ENCODE measurements at places on chromosomes 4 and X.

DNA sequence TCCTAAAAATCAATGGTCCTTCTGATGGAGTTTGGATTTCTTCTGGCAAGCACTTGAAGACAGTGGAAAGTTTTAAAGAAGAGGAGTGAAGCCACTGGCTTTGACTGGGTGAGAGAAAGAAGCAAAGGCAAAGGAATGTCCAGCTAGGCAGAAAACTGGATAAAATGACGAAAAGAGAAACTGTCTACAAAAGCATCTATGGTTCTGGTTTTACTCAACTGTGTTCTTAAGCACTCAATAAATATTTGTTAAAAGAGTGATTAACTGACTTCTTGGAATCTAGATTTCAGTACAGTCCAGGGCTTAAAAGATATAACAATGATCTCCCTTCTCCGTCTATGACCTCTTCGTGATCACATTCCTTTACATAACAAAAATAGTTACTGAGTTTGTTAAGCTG, 52.4 kb downstream of the PACRGL start:
- no peak for DNase-seq

GRCh38 chr4:86948276-86948675, 13.5 kb downstream of the AFF1 start:
- DNase-seq, result no peak

DNA sequence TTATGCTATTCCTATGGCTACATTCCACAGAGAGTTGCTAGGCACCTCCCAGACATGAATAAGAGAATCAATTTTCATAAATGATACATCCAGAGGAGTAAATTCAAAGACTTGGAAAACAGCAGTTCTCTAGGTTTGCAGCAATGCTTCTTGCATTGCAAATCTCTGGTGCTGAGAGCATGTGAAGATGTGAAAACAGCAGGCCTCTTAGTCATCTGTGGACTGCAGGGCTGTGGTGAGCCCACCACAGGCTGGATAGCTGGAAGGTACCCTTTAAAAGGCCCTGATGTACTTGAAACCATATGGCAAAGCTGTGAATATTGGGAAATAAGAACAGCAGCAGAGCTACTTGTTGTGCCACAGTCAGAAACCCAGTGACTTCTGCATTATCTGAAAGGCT, 2135.9 kb downstream of the ARAP2 start:
- DNase-seq, result no peak

DNA sequence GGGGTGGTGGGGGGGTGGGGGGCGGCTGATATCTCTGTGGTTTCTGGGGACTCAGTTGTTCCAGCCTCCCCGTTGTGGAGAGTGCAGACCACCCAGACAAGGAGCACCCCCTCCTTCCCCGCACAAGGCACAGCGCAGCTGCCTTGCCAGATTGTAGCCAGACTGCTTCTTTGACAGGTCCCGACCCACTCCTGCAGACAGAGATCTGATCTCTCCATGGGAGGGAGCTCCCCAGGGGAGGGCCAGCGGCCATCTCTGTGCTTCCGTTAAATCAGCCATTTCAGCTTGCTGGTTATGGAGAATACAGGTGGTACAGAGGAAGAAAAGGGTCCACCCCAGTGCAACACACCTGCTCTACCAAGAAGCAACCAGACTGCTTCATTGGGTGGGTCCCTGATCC, 80.8 kb downstream of the FGF16 start:
- no peak for DNase-seq

GRCh38 chrX:68942840-68943239, 114.0 kb downstream of the EFNB1 start:
- no peak for DNase-seq

DNA sequence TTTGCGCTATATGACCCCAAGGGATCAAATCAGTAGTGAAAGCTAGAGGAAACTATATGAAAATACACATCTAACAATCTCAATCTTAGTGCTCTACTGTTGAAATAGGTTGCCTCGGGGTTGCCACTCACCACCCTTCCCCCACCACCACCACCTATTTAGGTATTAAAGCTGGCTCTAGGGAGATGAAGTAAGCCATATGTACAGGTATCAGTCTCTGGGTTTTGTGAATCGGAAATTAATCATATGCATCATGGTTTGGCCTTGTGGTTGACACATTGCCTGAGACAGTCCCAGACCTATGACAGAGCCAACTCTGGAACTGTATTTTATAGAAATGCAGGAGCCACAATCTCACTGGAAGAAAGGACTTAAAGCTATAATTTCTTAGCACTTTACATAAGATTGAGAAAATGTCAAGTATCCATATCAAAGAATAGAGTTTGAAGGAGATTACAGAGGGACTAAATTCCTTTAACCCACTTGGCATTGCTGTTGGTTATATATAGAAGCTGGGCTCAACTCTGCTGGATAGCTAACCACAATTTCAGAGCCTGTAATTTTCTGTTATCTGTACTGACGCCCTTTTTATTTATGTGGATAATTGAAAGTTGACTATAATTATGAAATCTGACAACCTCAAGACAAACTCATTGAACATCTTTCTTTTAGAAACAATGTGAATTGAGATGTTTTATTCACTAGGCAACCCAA, 26.7 kb upstream of the BMP2K start:
- no peak for DNase-seq

DNA sequence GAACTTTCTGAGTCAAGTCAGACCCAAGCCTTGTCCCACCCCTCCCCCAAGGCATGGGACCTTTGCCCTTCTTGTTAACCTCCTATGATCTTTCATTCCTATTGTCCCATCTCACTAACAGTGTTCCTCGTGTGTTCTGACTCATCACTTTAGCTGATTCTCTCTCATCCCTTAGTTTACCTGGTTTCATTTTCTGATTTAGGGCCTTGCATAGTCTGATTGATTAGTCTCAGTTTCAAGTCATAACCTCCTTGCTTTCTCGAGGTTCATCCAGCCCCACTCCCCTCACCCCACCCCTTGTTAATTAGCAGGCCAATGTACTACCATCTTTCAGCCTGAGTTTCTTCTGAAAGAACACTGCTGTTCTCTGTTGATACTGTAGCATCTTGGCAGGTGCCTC, 517.4 kb downstream of the RPA4 start:
- DNase-seq, result no peak

- DNase-seq, result no peak
Measured at GRCh38 chr4:5545271-5545670, 163.1 kb downstream of the EVC2 start.

DNA sequence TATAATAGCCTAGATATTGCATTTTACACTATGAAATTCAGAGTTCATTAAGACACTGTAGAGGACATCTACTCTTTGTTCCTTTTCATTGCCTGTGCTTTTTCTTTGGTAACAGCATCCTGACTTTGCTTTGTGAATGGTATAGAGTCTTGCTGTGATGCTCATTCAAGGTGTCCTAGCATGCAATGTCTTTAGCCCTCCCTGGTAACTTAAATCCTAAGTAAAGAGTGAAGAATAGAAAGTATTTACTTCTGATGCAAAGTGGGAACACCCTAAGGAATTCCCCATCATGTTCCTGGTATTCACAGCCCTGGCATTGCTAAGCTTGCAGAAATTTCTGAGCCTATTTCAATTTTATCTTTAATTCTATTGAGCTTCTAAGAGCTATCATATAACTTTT, 400.1 kb downstream of the FAT4 start:
- no peak for DNase-seq

DNA sequence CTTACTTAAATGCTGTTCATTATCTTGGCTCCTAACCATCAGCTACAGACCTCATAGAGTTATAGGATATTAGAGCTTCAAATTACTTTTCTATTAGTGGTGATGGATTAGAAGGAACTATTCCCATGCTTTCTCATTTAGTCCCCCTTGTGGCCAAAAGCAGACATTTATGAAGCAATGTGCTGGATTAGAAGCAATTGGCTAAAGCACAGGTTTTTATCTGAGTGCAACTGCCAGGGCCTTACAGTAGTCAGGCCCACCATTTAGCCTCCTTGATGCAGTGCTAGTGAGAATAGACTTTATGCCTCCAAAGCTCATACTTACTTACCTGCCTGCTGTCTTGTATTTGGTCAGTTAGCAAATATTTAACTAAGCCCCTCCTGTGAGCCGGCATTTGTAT, 93.0 kb downstream of the TSPAN7 start:
- DNase-seq, result no peak

DNA sequence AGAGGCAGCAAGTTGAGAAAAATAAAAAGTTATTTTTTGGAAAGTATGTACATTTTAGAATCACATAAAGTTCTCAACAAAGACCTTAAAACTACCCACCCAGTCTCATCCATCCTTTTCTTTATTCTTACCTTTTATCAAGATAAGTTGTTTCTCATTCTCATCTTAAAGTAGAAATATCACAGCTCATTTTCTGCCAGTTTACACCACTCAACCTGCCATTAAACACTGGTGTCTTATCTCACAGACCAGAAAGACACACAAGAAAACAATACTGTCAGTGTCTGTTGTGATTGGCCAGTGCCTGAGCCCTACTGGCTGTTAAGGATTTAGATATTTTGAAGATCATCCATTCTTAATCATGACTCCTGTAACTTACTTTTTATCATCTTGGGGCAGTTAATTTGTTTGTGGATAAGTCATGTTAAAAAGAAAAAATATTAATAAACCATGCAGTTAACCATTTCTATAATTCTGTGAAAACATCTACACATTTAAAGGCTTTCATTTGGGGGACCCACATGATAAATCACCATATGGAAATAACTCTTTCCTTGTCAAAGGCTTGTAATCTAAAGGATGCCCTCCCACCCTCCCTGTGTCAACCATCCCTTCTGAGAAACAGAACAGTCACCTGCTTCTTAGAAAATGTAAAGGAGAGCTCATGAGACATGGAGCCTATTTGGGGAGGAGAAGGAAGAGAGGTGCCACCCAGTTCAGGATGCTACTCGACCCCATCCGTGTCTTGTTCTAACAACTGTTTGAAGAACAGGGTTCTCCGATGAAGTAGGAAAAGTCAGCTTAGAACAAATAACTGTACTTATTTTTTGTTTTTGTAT, 897.2 kb upstream of the INTU start:
- DNase-seq, result no peak

DNA sequence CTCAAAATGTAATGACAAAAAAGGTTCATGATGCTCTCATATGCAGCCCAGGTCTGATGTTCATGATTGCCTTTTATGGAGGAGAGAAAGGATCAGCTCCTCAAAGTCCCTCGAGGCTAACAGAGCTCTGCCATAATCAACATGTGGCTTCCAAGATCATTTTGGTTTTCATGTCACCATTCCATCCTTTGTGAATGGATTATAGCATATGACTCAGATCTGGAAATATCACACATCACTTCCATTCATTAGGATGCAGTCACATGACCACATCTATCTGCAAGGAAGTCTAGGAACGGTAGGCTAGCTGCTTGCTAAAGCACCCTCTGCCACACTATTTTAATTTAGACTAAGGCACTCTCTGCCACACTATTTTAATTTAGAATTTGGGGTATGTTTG, 77.6 kb downstream of the COX18 start:
- no peak for DNase-seq

- no peak for DNase-seq
Measured at GRCh38 chrX:23802431-23802830, 19.5 kb downstream of the SAT1 start.

DNA sequence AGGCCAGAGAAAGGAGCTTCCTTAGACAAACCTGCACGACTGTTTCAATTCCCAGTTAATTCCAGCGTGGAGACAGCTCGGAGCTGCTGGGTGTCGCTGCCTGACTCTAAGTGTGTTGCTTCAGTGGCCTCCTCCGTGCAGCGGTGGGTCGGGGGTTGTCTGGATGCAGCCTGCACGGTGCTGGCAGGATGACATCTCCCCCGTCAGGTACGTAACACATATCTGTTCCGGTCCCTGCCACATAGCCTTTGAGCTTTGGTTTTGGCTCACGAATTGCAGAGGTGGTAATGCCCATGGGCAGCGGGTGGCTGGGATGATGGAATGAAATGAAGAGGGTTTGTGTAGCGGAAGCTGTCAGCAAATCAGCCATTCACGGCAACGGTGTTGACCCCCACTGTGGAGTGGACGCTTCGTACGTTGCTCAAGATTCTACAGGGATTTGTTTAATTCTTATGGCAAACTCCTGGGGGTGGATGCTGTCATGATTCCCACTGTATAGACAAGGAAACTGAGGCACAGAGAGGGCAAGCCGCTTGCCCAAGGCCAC, 33.7 kb upstream of the HMX1 start:
- DNase-seq, result no peak

DNA sequence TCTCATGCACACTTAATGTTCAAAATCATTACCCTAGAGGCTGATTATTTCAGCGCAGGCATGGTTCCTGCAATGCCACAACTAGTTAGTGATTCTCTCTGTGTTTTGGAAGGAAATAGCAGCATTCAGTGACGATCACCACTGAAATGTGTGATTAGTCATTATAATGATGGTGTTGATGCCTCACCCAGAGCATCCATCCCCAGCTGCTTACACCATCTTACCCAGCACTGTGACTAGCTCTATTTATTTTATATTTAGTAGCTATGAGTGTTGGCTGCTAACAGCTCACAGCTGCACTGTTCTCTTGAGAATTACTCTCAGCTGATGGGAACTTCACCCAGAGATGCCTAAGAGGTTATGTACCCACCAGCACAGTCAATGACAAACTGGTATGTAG, 60.5 kb upstream of the TSPAN7 start:
- no peak for DNase-seq

DNA sequence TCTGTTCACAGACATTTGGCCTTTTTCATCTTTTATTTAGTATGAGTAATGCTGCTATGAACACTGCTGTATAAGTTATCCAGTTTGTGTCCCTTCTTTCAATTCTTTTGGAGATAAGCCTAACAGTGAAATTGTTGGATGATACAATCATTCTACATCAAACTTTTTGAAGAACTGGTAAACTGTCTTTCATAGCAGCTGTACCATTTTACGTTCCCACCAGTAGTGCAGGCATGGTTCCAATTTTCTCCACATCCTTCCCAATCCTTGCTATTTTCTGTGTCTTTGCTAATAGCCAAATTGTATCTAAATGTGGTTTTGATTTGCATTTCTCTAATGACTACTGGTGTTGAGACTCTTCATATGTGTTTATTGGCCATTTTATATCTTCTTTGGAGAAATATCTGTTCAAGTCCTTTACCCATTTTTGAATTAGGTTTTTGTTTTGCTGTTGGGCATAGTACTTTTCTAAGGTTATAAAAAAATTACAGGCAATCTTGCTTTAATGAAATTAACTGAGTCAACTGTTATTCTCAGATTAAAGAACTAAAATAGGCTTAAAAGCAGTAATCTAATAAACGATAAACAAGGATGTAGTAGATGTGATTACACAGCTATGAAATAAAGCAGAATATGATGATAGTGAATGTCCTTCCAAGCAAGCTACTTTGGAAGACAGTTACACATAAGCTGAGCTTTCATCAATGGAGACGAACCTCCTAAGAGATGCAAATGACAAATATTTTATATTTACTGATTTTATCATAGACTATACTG, 57.2 kb downstream of the FBXW7 start:
- DNase-seq, result no peak

- no peak for DNase-seq
Measured at GRCh38 chr4:47704693-47705325, 133.1 kb downstream of the CORIN start.

GRCh38 chr4:26308568-26308967, 12.2 kb upstream of the RBPJ start:
- no peak for DNase-seq

- no peak for DNase-seq
Measured at GRCh38 chrX:23821847-23822246, 38.9 kb downstream of the SAT1 start.

Data from activated CD8-positive, alpha-beta memory T cell treated with anti-CD3 and anti-CD28 coated beads for 1 hour (primary cell).